ENCODE measurements at places on chromosomes 3 and 15.

DNA sequence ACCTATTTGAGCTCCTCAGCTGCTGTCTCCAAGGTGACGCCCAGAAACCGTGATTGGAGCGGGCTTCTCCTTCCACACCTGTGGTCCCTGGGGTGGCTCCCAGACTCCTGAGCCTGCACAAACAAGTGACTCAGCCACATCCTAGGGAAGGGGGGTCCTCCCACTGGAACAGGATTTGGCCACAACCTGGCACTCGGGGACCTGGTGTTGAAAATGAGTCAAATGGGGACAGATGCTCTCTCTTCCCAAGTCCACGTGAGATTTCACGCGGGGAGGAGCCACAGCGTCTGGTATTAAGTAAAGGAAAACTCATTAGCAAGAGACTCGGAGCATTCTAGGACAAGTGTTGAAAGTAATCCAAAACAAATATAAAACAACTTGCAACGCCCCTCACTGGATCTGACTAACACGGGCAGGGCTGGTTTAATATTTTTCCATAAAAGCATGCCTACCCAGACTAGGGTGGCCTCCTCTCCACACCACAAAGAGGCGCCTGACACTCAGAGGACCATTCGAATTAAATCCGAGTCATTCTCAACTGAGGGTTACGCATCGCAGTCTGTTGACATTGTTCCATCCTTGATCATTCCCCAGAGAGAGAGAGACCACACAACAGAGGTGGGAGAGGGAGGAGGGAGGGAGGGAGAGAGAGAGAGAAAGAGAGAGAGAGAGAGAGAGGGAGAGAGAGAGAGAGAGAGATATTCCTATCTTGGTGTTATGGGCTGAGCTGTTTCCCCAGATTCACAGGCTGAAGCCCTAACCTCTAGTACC, 74.4 kb downstream of the MGLL start:
- no peak for DNase-seq

- DNase-seq: no peak
Observed at GRCh38 chr3:12097971-12098370, 60.7 kb downstream of the TIMP4 start.

DNA sequence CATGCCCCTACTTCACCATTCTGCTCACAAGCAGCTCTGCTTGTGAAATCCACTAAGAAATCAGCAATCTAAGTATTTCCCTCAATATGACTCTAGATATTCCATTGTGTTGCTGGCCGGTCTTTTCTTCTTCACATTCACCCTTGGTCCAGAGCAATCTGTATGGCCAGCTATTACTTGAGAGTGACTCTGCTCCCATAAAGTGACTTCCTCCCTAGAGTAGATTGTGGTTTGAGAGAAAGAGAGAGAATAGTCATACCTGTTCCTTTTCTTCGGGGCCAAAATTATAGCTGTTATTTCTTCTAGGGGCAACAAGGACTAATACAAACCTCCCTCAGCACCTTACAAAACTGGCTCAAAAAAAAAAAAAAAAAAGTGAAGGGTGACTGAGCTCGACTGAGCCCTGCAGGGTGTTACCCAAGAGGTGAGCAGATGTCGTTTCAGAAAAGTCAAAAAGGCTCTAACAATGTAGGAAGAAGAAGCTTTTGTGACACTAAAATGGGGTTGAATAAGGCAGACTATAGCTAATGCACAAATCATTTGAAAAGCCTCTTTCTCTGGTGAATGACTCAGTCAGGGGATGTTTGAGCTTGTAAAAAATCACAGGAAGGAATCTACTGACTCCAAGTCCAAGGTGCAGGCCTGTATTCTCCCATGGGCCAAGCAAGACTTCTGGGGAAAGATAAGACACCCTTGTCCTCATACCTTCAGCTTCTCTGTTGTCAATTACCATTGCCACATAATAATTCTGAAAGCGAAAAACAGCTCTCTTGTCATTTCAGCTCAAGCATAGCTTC, 161.0 kb upstream of the SLC24A5 start:
- no peak for DNase-seq

- no peak for DNase-seq
Observed at GRCh38 chr15:63487076-63487757, 17.2 kb upstream of the USP3 start.

DNA sequence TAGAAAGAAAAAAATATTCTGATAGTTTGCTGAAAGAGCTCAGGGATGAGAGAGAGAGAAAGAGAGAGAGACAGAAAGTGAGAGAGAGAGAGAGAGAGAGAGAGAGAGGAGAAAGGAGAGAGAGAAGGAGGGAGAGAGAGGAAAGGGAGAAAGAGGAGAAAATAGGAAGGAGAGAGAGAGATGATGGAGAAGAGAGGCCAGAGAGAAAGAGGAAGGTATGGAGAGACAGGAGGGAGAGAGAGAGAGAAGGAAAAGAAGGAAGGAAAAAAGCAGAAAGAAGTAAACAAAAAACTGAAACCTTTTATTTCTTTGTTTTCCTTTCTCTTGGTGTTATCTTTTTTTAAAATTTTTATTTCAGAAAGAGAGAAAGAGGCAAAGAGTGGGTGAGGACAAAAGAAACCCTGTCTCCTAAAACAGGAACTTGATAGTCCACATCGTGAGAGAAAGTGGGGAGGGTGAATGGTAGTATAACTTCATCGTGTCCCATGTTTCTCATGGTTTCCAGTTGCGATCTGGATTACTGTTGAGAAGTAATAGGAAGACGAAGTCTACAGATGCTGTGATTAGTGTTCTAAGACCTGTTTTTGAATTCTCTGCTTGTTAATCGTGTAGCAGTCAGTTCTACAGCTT, 279.7 kb downstream of the LPP start:
- no peak for DNase-seq

GRCh38 chr3:156664831-156665178, 9.6 kb upstream of the TIPARP start:
- DNase-seq: no peak

Data from astrocyte of the cerebellum (primary cell).